Suppressor macrophage treated with lipopolysaccharide for 1 hour (primary cell): ENCODE measurements at places on chromosomes 7 and 10.

DNA sequence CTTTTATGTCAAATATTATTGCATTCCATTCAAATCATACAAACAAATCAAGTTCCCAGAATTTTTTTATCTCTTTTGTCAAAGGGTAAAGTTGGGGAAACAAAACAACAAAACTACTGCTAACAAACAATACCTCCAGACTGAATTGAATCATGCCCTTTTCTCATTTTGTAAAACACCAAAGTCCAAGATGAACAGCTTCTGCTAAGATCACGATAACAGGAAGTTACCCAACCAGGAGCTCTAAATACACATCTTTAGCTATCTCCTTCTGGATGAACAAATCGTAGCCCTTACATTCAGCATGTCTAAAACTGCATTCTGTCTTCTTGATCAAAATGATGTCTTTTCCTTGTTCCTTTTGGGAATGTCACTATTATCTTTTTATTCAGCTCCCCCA, 97.4 kb downstream of the CTTNBP2 start:
- DNase-seq: peak; percentile 29

DNA sequence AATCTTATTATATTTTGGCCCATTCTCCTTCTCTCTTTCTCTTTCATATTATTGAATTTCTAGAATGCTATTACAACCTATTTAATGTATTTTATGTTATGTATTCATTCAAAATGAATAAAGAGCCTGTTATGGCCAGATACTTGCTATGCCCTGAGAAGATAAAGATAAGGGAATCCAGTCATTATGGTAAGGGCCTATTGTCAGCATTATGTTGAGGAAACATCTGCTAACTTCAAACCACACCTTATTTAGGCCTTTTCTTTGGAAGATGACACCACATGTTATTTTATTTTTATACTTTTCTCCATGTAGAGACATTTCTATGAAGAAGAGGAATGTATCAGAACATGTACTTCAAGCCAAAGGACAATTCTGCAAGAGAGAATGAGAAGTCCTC, 60.5 kb upstream of the MPP7 start:
- no peak for DNase-seq

DNA sequence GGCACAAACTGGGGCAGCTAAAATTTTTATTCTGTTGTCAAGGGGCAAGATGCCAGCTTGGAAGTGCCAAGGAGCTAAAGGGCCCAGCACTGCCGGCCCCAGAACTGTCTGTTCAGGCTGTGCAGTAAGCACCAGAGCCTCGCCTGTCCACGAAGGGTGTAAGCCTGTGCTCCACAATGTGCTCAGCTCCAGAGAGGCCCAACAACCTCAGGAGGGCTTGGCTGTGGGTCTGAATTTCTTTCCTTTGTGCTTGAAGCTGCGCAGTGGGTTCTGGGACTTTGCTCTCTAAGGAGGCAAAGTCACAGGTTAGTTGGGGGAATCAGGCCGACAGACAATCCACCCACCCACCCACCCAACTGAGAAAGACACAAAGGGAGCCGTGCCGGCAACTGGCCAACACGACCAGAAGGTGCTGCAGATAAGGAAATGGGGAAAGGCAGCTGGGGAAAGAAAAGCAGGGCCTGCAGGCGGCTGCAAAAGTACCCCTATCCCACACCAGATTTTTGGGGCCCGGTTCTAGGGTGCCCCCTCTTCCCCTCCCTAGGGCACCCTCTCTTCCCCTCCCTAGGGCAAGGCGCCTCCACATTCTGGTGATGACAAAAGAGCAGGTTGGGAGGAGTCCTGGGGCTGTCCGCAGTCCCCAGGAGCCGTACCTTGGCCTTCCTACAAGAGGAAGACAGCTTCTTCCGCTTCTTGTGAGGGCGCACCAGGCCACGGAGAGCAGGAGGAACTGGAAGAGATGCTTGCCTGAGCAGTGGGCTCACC, 7.7 kb downstream of the DDX56 start:
- DNase-seq: no peak

GRCh38 chr7:158244873-158245723, 342.5 kb downstream of the PTPRN2 start:
- no peak for DNase-seq

DNA sequence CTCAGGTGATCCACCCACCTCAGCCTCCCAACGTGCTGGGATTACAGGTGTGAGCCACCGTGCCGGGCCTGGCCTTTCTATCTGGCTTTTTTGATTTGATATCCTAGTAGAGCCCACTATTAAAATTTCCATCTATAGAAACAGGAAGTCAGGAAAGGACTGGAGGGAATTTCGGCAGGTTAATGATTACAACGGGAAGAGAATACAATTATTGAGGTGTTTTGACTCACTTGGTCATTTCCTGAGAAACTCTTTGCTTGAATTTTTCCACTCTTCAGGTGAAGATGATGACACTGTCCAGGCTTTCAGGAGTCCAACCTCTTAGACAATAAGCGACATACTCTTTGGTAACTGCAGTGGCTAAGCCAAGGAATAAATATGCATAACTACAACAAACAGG, 1.1 kb upstream of the MKLN1 start:
- no peak for DNase-seq

- no peak for DNase-seq
Measured at GRCh38 chr7:100566018-100566531, 7.6 kb downstream of the SAP25 start.

GRCh38 chr10:2826675-2827074, 240.7 kb upstream of the PFKP start:
- no peak for DNase-seq

DNA sequence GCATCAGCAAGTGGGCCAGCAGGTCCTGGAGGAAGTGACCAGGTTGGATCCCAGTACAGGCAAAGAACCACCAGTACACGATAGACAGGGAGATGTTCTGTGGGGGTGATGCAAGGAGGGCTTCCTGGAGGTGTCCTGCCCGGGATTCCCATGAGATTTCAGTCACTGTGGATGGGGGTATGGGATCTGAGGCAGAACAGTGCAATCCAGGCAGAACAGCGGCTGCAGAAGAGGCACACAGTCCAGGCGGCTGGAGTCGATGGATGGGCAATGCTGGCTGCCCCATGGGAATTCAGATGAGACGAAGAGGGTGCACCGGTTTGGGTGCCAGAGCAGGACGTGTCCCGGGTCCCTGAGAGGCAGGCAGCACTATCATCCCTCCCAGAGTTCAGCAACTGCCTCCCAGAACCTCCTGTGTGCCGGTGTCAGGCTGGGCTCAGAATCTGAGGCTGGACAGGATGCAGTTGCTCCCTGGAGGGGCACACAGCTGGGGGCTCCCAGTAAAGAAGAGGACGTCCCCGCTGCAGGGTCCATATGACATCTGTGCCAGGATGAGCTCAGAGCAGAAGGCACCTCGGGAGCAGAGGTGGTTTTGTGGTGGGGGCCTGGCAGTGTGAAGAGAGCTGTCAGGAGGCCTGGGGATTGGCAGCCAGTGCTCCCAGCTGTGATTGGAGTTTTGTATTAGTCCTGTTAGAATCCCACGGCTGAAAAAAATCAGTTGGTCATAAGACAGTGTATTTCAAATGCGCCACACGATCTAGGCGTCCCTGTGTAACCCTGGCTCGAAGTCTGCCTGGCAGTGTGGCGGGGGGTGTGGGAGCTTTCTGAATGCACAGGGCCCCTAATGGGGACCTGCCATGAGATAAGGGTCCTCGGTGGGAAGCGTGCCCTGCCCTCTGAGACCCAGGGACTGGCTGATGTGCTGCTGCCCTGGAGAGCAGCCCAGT, 3.2 kb downstream of the KNDC1 start:
- no peak for DNase-seq

DNA sequence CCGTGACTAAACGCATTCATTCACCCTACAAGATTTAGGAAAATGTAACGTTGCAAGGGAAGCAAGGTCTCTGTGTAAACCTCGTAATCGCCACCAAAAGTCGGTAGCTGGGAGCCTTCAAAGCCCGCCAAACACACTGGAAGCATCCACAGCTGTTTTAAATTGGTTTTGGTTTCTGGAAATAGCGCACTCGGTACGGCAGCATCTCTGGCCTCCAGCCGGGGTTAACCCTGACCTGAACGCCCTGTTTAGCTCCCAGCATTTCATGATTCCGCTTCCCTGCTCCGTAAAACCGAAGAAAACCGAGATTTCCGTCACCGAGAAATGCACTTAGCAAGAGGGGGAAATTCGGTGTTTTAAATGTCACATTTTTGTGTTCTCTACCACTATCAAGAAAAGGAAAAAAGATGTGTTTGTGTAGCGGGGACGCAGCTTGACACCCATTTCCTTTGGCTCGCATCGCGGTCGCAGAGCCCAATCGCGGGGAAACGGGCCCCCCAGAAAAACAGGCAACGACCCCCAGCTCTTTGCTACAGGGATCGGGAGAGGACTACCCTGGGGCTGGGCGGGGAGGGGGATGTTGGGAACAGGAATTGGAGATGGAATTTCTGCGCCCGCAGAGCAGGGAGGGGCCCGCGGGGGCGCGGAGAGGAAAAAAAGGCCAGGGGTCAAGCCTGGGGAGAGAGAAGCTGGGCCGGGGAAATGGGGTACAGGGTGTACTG, 646 bp downstream of the SGCE start:
- no peak for DNase-seq

GRCh38 chr7:151304856-151305255, 36.8 kb upstream of the NUB1 start:
- no peak for DNase-seq

DNA sequence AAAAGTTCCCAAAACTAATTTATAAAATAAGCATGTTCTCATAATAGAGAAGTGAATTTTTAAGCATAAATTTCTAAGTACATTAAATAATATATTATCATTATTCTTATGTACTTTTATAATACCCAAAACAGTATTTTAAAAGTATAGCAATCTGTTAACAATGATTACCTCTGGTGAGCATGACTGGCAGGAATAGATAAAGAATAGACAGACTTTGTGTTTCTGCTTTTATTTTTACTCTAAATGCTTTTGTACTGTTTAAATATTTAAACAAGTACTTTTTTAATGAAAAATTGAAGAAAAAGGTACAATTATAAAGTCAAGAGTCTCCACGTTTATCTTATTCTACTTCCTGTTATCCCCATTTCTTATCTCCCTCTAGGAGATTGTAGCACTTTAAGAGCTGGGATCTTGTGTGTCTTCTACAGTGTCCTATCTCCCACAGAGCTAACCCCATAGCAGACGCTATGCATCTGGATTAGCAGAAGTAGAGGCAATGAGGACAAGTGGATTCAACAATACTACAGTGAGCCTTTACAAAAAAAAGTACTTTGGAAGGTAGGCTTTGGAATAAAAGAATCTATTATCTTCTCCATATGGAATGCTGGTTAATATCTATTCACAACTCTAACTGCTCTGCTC, 42.9 kb downstream of the IDE start:
- DNase-seq: no peak

DNA sequence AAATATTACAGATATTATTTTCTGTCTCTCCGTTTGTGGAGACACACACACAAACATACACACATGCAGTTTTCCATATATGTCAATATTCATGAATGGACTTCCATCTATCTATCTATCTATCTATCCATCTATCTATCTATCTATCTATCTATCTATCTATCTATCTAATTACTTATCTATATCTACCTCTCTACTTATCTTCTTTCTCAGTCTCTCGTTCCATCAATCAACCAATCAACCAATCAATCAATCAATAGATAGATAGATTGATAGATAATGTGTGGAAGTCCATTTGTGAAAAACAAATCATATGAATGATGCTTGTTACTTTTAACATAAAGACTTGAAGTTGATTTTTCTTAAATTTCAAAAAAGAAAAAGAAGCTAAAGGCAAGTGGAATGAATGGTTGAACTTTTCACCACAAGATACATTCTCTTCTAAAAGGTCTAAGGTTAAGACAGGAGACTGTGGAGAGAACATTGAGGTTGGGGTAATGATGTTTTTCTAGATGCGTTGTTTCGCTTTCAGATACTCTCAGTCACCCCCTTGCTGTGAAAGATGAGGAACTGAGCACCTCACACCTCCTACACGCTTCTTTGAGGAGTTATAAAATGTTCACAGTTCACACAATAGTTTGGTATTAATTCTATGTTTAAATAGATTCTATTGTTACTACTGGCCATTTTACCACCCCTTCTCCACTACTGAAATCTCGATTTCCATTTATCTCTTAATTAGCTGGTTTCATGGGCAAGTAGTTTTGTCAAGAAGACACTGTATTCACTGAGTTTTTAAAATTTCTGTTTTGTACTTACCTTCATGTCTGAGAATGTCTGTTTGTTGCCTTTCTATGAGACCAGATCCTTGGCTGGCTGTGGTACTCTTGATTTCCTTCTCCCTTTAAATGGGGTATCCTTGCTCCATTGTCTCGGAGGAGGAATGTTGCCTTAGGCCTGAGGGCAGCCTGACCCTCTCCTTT, 114.1 kb downstream of the EMX2 start:
- DNase-seq: no peak

DNA sequence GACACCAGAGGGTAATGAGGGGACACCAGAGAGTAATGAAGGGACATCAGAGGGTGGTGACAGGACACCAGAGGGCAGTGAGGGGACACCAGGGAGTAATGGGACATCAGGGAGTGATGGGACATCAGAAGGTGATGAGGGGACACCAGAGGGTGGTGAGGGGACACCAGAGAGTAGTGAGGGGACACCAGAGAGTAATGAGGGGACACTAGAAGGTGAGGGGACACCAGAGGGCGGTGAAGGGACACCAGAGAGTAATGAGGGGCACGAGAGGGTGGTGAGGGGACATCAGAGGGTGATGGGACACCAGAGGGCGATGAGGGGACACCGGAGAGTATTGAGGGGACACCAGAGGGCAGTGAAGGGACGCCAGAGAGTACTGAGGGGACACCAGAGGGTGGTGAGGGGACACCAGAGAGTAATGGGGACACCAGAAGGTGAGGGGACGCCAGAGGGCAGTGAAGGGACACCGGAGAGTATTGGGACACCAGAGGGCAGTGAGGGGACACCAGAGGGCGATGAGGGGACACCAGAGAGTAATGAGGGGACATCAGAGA, 10.6 kb downstream of the NACAD start:
- DNase-seq: no peak

- no peak for DNase-seq
Measured at GRCh38 chr7:100166317-100166940, 2.0 kb downstream of the GAL3ST4 start.

GRCh38 chr7:149781921-149782320, 8.5 kb upstream of the ZNF467 start:
- DNase-seq: no peak

DNA sequence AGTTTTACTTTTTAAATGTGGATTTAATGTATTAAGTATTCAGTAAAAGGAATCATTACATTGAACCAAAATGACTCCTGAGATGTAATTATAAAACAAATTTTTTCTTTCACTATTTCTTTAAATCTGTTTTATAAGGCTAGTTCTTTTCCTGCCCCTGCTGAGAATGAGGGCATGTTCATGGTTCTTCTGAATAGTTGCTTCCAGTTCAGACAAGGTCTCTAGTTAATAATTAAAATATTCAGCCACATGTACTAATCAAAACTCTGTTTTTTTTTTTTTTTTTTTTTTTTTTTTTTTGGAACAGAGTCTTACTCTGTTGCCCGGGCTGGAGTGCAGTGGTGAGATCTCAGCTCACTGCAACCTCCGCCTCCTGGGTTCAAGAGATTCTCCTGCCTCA, 321.2 kb downstream of the DNAJB9 start:
- no peak for DNase-seq

- no peak for DNase-seq
Measured at GRCh38 chr10:30114881-30115625, 55.7 kb upstream of the JCAD start.

- no peak for DNase-seq
Measured at GRCh38 chr7:47779341-47779771, 168.9 kb downstream of the PKD1L1 start.
